ENCODE measurements at places on chromosomes 1 and 21. TPM values are rescaled to one million over a fixed set of nuclear protein-coding genes. Genes with fewer than 3 reads are reported as not detected.

DNA sequence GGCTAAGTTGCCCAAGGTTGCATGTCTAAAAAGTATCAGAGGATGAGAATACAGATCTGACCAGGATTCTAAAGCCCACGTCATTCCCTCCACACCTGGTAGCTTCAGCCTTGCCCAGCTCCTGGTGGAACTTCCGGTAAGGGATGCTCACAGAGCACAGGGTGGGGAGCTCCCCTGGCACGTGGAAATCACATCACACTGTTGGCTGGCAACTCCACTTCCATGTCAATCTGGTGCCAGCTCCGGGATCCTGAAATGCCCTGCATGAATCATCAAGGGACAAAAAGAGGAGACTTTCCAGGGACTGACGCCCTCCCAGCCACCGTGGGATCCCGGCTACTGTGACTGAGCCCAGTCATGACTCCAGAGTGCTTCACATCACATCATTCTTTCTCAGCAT lies 12.4 kb upstream of the BCAR3 start:
- no peak for DNase-seq

GRCh38 chr21:39466584-39466983 lies 14.8 kb downstream of the SH3BGR start:
- DNase-seq, result no peak

DNA sequence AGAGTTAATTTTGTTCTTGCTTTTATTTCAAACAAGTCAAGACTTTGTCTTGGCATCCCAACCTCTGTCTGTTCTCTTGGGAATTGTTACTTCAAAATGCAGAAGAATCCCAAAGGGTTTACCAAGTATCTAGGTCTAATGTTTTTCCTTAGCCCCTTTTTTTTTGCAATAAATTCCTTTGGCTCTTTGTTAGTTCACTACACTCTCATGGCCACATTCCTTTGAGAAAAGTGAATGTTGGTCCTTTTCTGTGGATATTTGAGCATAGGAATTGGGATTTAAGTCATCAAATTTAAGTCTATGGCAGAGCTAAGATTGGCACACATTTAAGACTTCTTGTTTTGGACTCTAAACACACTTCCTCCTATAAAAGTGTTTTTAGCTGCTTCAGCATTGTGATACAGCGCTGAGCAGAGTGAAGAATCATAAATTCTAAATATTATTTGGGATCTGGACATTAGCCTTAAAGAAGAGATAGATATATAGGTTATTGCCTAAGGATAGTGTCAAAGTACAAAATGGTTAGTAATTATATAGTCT lies 1.9 kb downstream of the BTF3L4 start:
- DNase-seq, result no peak

DNA sequence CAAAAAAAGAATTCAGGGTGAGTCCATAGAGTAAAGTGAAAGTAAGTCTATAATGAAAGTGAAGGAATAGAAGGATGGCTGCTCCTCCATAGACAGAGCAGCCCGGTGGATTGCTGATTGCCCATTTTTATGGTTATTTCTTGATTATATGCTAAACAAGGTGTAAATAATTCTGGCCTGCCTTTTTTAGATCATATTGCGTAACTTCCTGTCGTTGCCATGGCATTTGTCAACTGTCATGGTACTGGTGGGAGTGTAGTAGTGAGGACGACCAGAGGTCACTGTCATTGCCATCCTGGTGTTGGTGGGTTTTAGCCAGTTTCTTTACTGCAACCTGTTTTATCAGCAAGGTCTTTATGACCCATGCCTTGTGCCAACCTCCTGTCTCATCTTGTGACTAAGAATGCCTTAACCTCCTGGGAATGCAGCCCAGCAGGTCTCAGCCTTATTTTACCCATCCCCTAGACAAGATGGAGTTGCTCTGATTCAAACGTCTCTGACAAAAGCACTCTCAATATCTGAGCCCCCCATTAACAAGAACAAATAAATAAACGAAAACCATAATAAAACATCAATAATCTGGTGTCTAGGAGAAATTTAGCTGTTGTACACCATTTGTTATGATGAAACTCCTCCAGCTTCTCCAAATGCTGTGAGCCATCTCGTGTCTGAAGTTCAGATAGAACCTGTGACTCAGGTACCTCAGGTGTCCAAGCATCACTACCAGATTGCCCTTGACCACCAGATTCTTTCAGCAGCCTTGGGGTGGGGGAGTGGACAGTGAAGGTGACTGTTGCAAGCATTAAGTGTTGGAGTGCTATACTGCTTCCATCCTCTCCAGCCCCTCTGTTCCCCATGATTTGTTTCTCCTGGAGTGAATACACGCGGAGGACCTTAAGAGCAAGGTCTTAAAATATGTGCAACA lies 36.0 kb downstream of the EBNA1BP2 start:
- no peak for DNase-seq

GRCh38 chr1:2925918-2926317 lies 95.3 kb upstream of the ACTRT2 start:
- DNase-seq, result no peak

- no peak for DNase-seq
Observed at GRCh38 chr1:175267716-175268416, 75.3 kb upstream of the KIAA0040 start.

DNA sequence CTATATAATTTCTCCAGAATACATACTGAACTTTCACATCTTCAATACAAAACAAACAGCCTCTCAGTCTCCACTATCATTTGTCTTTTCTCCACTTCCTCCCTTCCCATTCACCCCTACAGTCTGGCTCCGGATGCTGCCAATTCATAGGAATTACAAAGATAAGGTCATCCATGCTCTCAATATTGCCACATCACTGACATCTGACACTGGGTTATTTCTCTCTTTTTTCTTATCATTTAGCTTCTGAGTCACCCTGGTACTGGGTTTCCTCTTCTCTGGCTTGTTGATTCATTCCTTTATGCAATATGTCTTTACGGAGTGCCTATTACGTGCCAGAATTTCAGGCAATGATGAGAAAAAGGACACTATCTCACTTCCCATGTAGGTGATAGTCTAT lies 3.1 kb upstream of the SH3BP5L start:
- no peak for DNase-seq

DNA sequence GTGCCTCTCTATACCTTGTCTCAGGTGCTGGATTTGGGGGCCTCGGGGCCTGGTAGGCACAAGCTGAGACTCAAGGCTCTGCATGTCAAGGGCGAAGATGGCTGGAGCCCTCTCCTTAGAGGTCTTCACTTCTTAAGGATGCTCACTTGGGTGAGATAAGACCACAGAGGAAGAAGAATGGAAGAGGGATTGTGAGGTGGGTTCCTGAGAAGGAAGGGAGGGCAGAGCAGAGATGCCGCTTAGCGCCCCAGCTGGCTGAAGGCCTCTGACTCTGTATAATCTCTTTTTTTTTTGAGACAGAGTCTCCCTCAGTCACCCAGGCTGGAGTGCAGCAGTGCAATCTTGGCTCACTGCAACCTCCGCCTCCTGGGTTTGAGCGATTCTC lies 32.2 kb downstream of the SOX13 start:
- DNase-seq, result no peak

- no peak for DNase-seq
Observed at GRCh38 chr1:206975306-206975705, 5.0 kb upstream of the FCAMR start.

GRCh38 chr1:201676197-201676596 lies 137.3 kb downstream of the NAV1 start:
- DNase-seq, result peak; percentile 68

GRCh38 chr1:192846950-192847349 lies 38.1 kb downstream of the RGS2 start:
- DNase-seq, result no peak

DNA sequence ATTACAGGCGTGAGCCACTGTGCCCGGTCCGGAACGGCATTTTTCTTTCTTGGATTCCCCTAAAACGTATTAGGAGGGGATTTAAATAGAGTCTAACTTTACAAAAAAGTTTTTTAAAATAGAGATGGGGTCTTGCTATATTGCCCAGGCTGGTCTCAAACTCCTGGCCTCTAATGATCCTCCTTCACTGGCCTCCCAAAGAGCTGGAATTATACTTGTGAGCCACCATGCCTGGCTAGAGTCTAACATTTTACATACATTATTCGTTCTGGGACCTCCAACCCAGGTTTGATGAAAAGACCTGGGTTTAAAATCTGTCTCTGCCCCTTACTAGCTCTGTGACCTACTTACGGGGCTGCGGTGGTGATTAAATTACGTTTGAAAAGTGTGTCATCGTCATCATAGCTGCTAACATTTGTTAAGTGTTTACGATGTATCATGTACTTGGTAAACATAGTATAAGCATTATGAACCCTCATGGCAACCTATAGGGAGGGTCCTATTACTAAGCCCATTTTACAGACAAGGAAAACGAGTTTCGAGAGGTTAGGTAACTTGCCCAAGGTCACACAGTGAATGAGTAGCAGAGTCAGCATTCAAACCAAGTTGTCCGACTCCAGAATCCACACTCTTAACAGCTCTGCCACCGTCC lies 24.5 kb downstream of the PLEKHM2 start:
- no peak for DNase-seq

DNA sequence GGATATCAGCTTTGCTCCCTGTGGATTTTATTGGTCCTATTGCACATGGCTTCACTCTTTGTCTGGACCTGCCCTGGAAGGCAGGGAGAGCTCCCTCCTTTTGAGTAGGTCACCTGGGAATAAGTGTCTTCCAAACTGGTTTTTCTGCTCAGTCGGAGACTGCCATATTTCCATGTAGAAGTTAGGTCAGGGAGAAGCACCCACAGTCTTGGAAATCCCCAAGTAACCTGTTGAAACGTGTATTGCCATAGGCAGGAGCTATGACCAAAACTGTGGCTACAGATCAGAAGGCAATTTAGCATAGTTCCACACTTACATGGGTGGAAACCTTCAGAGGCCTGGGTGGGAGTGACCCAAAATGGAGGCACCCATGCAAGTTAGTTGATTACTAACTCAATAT lies 3.5 kb upstream of the GNG12 start:
- DNase-seq, result no peak

DNA sequence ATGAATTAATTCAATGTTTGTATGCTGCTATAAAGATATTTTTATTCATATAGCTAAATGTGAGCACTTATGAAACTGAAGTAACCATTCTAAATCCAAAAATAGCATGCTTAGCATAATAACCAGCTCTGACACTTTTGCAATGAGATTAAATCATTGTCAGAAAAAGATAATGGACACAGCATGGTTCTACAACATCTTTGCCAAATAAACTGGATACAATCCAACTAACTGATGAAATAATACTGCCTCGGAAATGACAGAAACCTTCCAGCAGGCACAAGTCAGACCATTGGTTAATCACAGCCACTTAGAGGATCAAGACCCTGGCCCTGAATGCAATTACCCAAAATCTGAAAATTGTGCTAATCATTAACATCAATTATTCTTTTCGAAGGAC lies 592.7 kb upstream of the ADGRL4 start:
- DNase-seq, result no peak

DNA sequence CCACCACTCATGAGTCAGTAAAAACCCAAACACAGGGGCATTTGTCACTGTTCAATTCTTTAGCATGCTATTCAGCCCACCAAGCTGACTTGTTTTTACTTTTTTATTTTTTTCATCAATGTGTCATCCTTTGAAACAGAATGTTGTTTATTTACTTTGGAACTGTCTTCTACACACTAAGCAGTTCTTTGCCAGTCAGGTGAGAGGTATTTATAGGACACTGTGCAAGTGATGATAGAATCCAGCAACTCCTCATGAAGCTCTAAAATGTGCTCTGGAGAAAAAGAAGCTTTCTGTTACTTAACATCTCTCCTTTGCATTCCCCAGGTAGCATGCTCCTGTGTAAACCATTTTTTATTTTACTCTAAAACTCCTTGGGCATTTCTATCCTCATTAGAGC lies 582.0 kb upstream of the TMPRSS15 start:
- no peak for DNase-seq

DNA sequence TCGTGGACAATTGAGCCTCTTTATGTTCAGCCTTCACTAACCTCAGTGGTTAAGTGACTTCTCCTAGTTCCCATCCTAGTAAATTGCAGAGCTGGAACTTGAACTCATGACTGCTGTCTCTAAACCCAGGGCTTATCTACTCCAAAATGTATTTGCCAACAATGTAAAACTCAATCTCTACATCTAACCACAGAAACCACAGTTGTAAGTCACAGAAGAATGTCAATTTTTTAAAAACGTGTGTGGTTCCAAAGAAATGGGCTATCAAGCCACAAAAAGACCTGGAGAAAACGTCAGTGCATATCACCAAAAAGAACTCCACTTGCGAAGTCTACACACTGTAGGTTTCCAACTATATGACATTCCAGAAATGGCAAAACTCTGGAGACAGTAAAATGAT lies 172.6 kb upstream of the HMCN1 start:
- no peak for DNase-seq

DNA sequence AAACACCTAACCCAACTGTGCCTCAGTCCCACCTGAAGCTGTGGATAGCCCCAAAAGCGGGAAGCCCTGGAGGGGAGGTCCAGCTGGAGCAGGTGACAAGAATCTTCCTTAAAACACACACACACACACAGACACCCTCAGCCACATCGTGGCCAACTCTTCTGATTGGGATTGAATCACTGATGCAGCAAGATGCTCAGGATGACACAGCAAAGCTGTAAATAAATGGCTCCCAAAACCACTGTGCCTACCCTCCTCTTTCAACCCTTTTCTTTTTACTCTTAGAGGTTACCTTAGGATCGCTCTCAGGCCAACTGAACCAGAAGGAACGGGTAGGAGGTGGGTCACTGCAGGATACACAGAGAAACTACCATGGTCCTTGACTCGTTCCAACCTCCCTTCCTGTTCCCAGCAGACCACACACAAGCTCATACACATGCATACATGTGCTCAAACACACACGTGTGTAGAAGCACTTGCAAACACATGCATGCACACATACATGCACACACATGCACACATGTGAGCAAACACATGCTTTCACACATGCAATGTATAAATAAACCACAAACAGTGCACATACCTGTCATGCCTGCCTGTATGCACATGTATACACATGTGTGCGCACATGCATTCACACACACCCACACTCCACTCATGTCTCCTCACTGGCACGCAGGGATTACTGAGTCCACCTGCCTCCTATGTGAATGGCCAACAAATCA lies 14.4 kb downstream of the CAPN9 start:
- no peak for DNase-seq

- DNase-seq, result no peak
Observed at GRCh38 chr1:236724506-236724905, 38.2 kb downstream of the ACTN2 start.

The SKI gene
- 7.4 TPM for total RNA-seq

The UBE2U gene
- not detected for total RNA-seq

The ARTN gene
- 2.9 TPM for total RNA-seq

The TCHHL1 gene
- total RNA-seq, result not detected

The NPPA gene
- total RNA-seq, result not detected

The PEF1 gene
- total RNA-seq, result 30.7 TPM

The SNRNP40 gene
- 163 TPM for total RNA-seq

The SH2D5 gene
- 7.7 TPM for total RNA-seq

The CALML6 gene
- not detected for total RNA-seq
